ENCODE measurements at places on chromosomes 2 and 18. TPM values are rescaled to one million over a fixed set of nuclear protein-coding genes. Genes with fewer than 3 reads are reported as not detected.

The COLEC11 gene
- 0.57 TPM for total RNA-seq

The DYSF gene
- 0.65 TPM for total RNA-seq

The DOK6 gene
- total RNA-seq, result 7.3 TPM

The ARID5A gene
- total RNA-seq, result 4.7 TPM

The GREB1L gene
- not detected for total RNA-seq

The DCDC2C gene
- total RNA-seq, result not detected

The PJVK gene
- total RNA-seq, result 1.8 TPM

The COBLL1 gene
- 8.0 TPM for total RNA-seq
